ENCODE measurements at places on chromosomes 16 and 17. TPM values are rescaled to one million over a fixed set of nuclear protein-coding genes. Genes with fewer than 3 reads are reported as not detected.

- no peak for DNase-seq
Observed at GRCh38 chr16:72221630-72222024, 49.7 kb upstream of the PMFBP1 start.

GRCh38 chr16:75130150-75130771, 13.7 kb upstream of the LDHD start:
- DNase-seq = no peak

DNA sequence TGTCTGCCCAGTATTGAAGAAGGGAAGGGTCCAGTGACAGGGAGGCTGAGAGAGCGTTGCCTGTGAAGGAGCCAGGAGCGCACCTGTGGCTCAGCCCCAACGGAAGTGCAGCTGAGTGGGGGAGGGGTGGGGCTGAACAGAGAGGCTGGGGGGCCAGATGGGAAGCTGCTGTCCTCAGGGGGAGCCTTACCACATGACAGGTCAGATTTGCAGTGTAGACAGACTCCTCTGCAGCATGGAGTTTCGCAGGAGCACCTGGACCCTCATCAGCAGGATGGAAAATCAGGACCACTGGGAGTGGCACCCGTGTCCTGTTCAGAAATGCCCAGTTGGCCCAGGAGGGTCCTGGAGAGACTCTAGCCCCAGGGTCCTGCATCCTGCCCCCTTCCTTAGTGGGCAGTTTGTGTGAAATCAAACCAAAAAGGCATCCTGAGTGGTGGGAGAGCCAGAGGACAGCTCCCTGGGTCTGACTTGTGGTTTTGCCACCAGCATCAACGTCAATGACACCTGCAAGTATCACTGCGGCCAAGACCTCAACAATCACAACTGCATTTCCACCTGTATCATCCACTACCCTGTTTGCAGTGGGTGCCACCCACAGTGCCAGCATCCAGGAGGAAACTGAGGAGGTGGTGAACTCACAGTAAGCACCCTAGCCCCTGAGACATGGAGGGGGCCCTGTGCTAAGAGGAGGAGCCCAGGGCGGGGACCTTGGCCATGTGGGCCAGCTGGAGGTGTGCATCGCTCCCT, 7.8 kb downstream of the CD300A start:
- no peak for DNase-seq

Gene AXIN2
- 0.43 TPM for total RNA-seq

Measured in HFFc6 (cell line).